ENCODE measurements at places on chromosomes 7 and 10. TPM values are rescaled to one million over a fixed set of nuclear protein-coding genes. Genes with fewer than 3 reads are reported as not detected.
A peak's percentile ranks its signal among the peaks of the same experiment; 100 is the strongest.

GRCh38 chr7:143953421-143953820 lies 1.2 kb upstream of the OR2F1 start:
- DNase-seq: no peak

GRCh38 chr10:116385994-116386809 lies 41.4 kb upstream of the PNLIPRP3 start:
- DNase-seq: peak; percentile 12

- no peak for DNase-seq
Observed at GRCh38 chr10:2948127-2948854, 119.1 kb upstream of the PFKP start.

- no peak for DNase-seq
Observed at GRCh38 chr10:97514344-97514743, 15.6 kb downstream of the UBTD1 start.

GRCh38 chr7:157271315-157271990 lies 65.4 kb upstream of the DNAJB6 start:
- no peak for DNase-seq

DNA sequence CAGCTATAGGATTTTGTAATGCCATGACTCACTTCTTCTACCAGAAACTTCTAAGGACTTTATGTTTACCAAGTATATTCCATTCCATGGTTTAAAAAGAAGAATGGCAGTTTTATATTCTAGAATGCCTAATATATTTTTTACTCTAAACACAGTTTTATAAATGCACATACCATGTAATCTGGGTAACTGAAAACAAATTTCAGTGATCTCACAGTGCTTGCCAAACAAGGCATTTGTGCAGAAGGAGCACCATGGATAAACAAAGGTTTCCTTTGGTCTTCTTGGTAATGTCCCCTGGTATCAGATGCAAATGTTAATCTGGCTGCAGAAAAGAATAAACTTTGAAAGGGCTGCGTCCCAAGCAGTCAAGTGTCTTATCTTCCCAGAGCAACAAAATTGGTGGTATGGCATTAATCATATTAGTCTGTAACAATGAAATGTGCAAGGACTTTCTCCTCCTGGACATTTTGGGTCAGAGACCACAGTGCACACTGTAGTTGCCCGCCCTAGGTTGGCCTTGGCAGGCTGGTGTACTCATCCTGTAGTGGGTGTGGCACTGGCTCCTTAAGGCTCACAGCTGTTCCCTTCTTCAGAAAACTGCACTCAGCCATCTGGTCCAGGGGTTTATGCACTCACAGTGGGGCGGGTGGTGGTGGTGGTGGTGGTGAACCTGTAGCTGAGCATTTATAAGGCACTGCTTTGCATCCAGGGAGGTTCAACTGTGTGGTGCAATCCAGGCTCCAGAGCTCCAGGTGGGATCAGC lies 56.7 kb downstream of the LAMB4 start:
- DNase-seq: no peak

GRCh38 chr7:123845823-123846216 lies 851 bp downstream of the HYAL4 start:
- no peak for DNase-seq

Gene RAMP3
- polyA plus RNA-seq: 22.0 TPM
